DMS79 (cell line): ENCODE measurements at places on chromosomes 7 and 10.

DNA sequence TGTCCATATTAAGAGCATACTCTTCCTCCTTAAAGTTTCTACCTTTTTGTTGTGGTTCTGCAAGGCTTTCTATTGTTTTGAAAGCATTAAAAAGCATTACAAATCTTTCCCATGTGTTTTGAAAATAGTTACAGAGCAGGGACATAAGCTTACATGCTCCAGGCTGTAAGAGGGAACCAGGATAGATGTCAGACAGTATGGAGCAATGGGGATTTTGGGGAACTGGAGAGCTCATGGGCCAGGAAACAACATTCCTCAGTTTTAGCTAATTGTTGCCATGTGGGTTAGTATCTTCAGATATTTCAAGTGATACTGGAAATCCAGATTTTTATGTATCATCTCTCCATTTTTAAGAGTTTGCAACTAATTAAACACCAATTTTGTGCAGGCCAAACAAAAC lies 3.5 kb downstream of the MDFIC start:
- DNase-seq, result no peak

GRCh38 chr7:137865764-137866163 lies 19.0 kb upstream of the DGKI start:
- DNase-seq, result no peak

DNA sequence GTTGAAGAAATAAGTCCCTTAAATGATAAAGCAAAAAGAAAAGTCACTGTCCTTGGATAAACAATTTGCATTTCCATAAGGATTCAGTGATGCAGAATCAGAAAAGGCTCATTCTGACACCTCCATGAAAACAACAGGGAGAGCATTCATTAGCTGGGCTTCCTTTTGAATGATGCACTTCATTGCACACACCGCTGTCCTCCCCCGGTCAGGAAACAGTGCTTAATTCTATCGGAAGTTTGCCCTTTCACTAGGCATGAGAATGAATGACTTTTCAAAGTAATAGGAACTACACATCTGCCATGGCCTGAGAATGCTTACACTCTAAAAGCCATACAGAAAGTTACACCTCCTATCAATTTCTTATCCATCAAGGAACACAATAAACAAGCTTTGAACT lies 4.2 kb downstream of the PCDH15 start:
- no peak for DNase-seq

DNA sequence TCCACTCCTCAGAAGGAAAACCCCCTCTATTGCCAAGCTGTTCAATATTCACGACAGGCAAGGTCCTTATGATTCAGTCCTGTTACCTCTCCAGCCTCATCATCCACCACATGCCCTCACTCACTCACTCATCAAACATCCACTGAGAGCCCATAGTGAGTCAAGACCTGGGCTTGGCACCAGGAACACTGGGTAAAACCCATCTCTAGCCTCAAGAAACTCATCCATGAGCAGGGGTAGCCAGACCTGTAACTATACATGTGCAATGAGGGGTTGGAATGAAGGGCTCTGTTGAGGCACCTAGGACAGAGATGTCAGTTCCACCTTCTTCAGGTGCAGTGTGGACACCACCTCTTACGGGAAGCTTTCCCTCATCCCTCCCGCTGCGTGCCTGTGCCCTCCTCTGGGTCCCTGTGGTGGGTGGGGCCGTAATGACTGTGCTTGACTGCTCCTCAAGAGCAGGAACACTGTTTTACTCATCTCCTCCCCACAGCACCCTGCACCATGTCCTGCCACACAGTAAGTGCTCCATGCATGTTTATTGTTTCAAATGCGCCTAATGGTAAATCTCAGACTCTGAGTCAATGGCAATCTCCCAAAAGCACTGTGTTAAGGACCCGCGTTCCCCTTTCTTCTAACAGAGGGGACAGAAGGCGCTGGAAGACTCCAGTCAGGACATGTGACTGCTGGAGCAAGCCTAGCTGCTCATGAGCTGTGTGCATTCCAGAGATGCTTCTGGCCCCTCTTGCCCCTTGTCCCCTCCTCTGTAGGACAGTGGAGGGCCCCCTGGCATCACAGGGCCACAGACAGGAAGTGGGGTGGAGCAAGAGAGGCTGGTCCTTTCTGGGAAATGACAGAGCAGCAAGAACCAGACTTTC lies 95.4 kb downstream of the HIPK2 start:
- no peak for DNase-seq

GRCh38 chr7:51327287-51327717 lies 10.7 kb upstream of the COBL start:
- DNase-seq, result no peak

DNA sequence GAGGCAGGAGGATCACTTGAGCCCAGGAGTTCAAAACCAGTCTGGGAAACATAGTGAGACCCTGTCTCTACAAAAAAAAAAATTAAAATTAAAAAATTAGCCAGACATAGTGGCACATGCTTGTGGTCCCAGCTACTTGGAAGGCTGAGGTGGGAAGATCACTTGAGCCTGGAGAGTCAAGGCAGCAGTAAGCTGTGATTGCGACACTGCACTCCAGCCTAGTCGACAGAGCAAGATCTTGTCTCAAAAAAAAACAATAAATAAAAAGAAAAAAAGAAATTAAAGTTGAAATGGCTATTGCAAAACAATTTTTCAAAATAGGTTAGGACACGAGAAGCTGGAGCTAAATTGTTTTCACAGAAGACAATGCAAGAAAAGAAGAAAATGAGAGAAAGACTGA lies 379.0 kb upstream of the RNF32 start:
- DNase-seq, result no peak

DNA sequence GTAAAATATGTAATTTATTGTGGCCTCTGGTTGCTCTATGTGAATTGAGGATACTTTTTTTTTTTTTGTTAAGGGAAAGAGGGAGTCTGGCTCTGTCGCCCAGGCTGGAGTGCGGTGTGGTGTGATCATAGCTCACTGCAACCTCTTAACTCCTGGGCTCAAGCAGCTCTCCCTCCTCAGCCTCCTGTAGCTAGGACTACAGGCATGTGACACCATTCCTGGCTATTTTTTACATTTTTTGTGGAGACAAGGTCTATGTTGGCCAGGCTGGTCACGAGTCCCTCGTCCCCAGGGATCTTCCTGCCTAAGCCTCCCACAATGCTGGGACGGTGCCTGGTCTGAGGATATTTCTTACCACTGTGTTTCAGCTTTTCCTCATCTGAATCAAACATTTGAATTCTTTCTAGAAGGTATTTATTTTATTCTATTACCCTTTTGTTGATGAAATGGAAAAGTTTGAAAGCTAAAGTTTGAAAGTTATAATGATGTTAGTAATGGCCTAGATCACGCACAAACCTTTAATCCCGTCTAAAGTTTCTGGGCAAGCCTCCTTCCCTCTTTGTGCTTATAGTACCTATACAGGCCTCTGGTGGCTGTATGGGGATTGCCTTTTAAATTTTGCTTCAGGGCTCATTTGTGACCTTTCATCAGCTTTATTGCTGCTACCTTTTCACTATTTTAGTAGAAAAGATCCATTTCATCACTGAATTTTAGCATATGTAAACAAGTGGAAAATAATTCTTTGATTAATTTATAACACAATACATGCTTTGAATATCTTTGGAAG lies 2.0 kb downstream of the IFRD1 start:
- DNase-seq, result no peak

GRCh38 chr10:118875087-118875486 lies 120.3 kb upstream of the CACUL1 start:
- DNase-seq, result no peak

DNA sequence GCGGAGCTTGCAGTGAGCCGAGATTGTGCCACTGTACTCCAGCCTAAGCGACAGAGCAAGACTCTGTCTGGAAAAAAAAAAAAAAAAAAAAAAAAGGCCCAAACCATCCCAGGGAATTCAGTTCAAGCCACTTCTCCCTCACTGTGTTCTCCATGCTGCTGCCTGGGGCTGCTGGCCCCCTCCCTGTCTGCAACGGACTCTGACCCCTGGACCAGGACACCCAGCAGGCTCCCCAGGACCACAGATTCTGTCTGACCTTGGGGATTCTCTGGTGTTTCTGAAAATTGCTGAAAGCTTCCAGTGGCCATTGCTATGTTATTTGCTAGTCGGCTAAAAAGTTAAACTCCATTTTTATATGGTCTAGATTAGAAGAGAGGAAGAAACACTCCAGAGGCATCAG lies 261.7 kb upstream of the C7orf33 start:
- no peak for DNase-seq

DNA sequence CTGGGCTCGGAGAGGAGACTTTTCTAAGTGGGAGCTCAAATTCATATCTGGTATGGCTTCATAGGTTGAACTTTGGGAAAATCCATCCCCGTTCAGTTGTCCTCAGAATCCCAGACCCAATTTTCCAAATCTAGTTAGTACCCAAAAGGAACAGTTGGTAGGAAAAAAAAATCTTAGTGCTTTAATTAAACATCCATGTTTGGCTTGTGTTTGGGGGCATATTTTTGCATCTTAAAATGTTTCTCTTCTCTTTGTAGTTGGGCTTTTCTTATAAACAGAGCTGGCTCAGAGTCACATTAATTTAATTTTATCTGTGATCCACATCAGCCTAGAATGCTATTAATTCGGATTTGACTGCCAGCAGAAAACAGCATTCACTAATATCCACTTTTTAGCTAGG lies 165.9 kb downstream of the BUB3 start:
- DNase-seq, result no peak

DNA sequence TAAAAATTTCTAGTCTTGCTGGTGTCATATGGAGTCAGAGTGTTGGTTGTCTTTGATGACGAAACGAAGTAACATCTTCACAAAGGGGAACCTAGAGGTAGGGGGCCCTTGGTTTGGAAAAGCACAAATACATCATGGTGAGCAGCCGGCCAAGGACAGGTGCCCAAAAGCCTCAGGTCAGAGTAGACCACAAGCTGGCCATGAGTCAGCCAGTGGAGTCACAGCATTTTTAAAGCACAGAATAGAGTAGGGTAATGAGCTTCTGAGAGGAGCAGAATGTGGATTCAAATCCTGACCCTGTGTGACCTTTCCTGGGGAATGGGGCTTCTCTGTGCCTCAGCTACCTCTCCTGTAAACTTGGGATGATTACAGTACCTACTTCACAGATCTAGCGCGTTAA lies 5.3 kb downstream of the CAMK2B start:
- DNase-seq, result no peak

GRCh38 chr7:15685358-15686294 lies 857 bp downstream of the MEOX2 start:
- no peak for DNase-seq

- DNase-seq, result no peak
Observed at GRCh38 chr10:78212786-78213175, 179.1 kb downstream of the RPS24 start.

- DNase-seq, result no peak
Observed at GRCh38 chr7:47254081-47254977, 327.6 kb downstream of the TNS3 start.

GRCh38 chr10:69757553-69758309 lies 44.0 kb upstream of the COL13A1 start:
- DNase-seq, result no peak

GRCh38 chr7:76193883-76194282 lies 7.8 kb upstream of the SRRM3 start:
- DNase-seq, result no peak

DNA sequence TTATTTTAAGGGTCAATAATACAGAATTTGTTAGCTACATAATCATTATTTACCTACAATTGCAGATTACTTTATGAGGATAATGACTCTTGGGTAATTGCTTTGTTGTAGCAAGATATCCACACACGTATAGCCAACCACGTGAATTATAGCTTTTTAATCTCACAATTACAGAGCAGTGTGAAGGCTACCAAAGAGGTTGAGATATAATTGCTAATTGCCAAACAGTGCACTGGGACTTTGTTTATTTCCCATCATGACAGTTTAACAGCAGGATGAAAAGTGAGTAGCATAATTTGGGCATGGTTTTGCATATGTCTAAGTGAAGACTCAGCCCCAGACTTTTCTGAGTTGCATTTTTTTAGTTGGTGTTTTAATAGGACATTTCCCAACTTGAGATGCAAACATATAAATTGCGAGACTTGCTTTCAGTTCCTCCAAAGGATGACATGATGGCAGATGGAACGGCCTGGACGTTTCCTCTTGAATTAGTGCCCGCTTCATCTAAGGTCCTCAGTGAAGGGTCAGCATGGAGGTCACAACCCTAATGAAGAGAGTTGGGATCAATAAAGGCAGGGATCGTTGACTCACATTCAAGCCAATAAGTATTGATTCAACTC lies 180.7 kb upstream of the GPR26 start:
- DNase-seq, result no peak

DNA sequence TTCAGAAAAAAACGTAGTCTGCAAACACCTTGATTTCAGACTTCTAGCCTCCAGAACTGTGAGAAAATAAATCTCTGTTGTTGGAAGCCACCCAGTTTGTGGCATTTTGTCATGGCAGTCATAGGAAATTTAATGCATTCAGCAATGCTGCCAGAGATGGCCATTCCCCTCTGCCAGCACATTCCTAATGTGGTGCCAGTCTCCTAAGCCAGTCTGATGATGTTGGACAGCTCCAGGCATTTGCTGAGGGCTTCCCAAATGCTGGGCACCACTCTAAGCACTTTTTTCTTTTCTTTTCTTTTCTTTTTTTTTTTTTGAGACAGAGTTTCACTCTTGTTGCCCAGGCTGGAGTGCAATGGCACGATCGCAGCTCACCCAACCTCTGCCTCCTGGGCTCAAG lies 666.7 kb upstream of the C7orf33 start:
- DNase-seq, result no peak

- no peak for DNase-seq
Observed at GRCh38 chr10:66350622-66351399, 575.0 kb upstream of the LRRTM3 start.

DNA sequence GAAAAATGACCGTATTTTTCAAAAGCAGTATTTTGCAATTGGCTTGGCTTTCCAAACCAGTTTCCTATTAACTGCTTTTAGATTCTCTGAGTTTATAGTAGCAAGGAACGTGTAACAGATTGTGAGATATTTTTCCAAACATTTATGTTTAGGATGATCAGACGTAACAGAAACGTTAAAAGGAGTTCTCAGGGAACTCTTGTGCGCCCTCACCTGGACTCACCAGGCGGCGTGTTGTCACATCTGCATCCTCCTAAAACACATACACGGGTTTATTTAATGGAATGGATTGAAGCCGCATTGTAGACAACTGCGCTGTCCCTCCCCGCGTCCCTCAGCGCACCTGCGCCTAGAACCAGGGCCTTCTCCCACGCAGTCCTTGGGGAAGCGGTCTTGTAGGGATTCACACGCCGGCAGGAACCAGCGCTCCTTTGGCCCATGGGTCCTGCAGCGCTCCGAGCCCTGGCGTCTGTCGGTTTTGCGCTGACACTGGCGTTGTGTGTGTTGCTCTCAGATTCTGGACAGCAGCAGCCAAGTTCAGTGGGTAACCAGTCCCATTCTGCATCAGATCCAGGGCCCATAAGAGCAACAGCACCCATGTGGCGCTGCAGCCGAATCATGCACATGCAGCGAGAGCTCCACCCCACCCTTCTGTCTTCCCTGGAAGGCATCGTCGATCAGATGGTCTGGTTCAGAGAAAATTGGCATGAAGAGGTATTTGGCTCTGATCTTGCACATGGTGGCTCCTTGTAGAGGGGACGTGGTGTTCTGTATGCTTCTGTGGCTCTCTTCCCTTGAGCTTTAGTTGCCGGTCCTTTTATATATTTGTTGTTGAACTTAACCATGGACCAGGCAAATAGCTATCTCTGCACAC lies 114.9 kb downstream of the TRRAP start:
- no peak for DNase-seq

GRCh38 chr7:123198668-123199652 lies 809 bp downstream of the SLC13A1 start:
- DNase-seq, result no peak

- no peak for DNase-seq
Observed at GRCh38 chr7:2131341-2131740, 101.4 kb downstream of the MAD1L1 start.
